ENCODE measurements at places on chromosomes 2 and 18.

DNA sequence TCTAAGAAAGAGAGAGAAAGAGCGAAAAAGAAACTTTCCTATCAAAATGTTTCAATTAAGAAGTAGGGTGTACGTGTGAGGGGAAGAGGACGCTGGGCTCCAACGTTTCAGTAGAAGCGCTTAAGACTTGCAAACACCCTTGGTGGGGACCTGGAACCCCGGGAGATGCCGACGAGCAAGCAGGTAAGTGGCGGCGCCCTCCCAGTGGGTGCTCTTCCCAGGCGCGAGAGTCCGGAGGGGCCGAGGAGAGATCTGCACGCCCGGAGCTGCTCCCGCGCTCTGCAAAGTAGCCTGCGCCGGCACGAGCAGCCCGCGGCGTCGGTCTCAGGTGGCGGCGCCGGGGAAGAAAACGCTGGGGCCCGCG, 678 bp upstream of the OTX1 start:
- no peak for DNase-seq

DNA sequence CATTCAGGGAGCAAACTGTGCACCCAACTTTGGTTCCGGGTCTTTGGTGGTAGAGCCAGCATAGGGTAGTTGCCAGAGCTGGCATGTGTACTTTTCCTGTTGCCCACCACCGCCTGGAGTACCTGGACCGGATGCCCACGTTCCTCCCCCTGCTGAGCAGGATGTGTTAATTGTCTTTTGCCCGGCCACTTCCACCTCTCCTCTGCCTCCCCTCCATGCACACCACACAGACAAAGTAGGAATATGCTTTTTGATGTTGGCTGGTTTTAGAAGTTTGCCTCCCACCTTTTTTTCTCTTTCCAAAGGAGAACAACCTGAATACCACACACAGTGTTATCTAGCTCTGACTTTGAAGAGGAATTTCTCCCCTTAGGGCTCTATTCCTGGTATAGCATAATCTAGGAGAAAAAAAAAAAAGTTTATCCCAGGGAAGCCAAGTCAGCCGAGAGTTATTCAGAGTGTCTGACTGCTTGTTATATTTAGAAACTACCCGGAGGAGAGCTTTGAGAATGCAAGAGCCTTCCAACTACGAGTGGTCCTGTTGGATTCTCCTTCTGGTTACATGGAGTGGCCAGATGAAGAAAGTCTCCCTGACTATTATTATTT, 111.9 kb downstream of the SETBP1 start:
- no peak for DNase-seq

DNA sequence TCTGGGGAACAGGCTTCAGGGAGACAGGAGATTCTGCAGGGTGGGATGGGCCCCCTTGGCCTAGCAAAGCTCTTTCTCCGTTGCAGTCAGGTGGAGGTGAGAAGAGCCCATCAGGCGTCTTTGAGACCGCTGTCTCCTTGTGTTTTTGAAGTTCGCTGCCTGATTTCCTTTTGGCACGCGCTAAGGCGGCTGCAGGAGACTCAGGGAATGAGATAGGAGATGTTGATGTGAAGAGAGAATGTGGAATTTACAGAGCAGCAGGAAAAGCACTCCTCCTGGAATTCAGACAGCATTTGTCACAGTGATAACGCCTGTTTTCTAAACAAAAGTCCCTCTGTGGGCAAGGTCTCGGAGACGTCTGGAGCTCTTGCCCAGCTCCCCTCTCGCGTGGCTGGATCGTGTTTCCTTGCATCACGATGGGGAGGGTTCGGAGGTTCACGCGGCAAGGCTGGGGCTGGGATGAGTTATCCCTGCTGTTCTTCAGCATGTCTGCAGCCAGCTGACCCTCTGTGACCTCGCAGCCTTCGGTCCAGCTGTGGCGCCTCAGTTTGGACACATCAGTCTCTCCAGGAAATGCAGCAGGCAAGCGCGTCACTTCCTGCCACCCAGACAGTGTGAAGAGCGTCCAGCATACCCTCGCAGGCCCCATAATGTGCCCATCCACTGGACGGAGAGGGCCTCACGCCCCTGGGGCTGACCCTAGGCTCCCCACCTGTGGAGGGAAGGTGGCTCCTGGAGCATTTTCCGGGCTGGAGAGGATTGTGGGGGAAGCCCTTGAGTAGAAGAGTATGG, 30.2 kb downstream of the GLI2 start:
- no peak for DNase-seq

DNA sequence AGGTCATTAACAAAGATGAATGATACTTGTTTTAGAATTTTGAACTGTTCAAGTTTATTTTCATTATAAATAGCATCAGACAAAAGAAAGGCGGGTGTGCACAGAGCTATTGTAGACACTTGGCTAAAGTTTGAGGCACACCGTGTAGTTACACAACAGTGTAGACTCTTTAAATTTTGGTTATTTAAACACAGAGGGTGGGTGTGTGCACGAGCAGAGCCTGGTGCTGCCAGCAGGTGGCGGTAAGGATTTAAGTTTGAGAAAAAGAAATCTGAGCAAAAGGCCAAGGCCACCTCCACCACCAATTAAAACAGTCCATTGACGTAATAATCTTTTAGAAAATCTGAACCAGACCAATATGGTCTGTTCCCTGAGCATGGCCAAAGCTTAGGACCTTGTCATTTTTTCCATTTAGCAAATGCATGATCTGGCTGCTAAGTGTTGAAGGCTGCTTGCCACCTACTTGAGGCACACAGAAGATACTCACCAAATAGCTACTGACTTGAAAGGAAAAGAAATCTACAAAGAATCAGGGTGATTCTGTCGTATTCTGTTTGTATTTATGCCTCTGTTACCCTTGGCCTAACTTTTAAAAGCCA, 14.3 kb downstream of the COPS7B start:
- DNase-seq: no peak

GRCh38 chr2:167265004-167265403, 376.7 kb downstream of the XIRP2 start:
- DNase-seq: no peak

GRCh38 chr2:206432193-206433082, 10.9 kb upstream of the ADAM23 start:
- no peak for DNase-seq

DNA sequence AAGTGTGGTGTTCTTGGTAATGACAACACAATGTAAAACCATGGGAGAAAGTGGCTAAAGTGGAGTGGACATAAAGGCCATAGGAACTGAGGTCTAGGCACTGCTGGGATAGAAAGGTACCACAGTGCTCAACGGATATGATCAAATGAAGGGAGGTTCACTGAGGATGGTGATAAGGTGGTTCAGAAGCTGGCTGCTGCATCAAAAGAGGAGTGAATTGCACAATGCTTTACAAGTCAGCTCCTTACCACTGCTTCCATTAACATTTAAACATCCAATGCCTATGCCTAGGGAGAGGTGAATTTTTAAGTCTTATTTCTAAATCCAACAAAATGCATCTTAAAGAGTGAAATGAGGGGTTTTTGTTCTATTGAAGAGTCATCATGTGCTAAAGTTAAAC, 100.1 kb upstream of the ITGB6 start:
- DNase-seq: no peak

DNA sequence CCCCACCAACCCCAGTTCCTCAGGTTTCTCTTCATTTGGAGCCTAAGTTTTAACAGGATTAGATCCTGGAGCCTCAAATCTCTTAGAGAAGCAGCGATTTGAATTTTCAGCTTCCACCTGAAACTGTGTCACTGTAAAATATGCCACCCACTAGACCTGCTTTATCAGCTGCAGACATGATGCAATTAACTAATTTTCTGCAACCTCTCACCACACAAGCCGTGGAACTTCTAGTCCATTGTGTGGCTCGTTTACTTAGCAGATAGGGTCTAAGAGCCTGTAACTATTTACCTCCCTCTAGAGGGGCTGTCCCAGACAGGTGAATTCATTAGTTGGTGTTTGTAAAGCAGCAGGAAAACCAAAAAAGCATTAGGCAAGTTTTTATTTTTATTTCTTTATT, 31.6 kb upstream of the FZD5 start:
- DNase-seq: no peak
